ENCODE measurements at places on chromosomes 5 and 9. TPM values are rescaled to one million over a fixed set of nuclear protein-coding genes. Genes with fewer than 3 reads are reported as not detected.

GRCh38 chr5:60535198-60535597 is 164.8 kb downstream of the DEPDC1B start:
- no peak for DNase-seq

DNA sequence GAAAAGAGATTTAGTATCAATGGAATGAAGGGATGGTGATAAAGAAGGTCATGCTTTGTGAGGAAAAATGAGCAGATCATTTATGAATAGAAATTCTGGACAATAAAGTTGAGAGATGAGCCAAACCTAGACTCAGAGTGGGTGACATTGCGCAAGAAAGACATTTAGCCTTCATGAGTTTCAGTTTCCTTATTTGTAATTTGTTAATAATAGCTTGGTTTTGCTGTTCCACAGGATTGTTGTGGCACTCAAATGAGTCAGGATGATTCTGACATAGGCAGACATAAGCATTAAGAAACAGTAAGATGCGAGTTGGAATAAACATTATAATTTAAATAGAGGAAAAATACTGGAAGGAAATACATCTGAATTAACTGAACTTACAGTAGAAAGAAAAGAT is 34.8 kb downstream of the ITGA2 start:
- no peak for DNase-seq

Gene FLT4
- polyA plus RNA-seq: 34.1 TPM

DNA sequence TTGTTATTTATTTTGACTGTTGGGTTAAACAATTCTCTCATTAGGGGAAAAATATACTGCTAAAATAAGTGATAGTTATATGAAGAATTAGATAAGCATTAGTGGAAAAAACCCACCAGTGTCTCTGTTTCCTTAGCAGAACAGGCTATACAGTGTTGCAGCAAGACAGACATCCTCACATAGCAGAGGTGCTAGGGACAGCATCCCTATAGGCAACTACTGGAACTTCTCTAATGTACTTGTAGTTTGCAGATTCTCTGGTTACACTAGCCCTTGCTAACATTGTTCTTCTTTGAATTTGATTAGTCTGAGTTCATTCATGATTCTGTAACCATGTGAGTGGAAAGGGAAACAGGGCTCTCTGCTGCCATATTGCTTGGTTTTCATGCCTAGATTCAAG is 661.8 kb upstream of the RGMB start:
- DNase-seq: no peak

Gene REEP2
- 13.3 TPM for polyA plus RNA-seq

Gene SLC34A1
- 181 TPM for polyA plus RNA-seq

DNA sequence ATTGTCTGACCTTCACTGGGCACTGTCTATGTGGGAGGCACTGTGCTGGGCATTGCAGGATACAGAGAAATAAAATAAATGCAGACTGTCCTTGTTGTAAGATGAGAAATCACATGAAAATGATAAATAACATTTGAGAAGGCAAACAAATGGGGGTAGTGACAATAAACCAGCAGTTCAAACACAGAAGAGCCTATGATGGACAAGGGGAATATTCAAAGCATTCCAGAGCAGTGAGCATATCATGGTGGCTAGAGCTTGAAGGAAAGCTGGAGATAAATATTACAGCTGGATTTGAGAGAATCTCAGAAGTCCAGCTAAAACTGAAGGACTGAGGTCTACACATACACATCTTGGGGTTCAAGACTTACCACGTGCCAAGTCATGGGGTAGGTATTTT is 209.9 kb downstream of the ASTN2 start:
- peak; percentile 1 for DNase-seq

GRCh38 chr5:170563824-170564567 is 60.2 kb downstream of the KCNIP1 start:
- DNase-seq: no peak

- no peak for DNase-seq
Observed at GRCh38 chr5:56100439-56101176, 105.8 kb upstream of the IL6ST start.

Gene ARAP3
- 21.5 TPM for polyA plus RNA-seq

GRCh38 chr9:100409176-100409556 is 17.8 kb upstream of the MSANTD3 start:
- no peak for DNase-seq

Data from renal cortex interstitium (tissue), 15 donors.